CMK (cell line): ENCODE measurements at places on chromosomes 3 and 15.

GRCh38 chr15:77440378-77440999, 19.8 kb downstream of the HMG20A start:
- DNase-seq: no peak

- DNase-seq: no peak
Observed at GRCh38 chr15:79451361-79451999, 19.3 kb downstream of the MINAR1 start.

GRCh38 chr3:87298111-87298718, 21.8 kb upstream of the POU1F1 start:
- DNase-seq: no peak

DNA sequence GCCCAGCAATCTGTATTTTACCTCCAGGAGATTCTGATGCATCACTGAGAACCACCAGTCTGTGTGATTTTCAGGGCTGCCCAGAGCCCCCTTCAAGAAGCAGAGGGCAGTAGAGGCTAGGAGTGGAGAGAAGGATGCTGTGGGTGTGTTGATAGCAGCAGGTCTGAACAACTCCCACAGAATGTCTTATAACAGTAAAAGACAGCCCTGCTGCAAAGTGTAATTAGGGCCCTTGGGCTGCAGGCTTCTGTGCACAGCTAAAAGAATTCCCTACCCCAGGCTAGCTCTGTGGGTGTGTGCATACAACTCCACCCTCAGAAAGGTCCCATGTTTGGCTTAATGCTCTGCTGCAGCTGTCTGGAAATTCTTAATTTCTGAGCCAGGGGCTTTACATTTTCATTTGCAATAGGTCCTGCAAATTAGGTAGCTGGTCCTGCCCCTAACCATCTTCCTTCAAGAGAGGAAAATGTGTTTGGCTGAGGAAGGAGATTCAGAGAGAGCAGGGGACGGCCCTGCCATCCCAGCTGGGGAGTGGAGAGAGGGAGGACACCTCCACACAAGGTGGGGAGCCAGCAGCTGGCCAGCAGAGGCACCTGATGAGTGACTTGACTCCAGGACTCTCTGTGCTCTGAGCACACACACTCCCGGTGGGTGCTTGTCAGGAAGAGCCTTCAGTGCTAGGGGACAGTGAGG, 43.2 kb upstream of the RAB6B start:
- DNase-seq: no peak

DNA sequence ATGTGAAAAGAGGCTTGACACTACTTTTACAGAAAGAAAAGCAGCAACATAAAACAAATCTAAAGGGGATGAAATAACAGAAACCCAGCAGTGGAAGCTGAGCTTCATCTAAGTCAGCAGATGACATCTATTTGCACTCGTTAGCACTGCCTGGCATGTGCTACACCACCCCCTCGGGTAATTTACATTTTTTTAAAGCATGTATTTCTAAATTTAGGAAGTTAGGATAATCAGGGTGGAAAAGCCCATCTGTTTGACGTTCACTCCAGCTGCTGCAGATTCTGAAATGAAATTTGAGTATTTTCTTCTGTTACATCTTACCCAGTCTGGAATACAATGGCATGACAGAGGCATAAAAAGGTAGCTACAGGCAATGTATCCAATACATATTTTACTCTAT, 20.7 kb downstream of the IGSF11 start:
- DNase-seq: no peak

DNA sequence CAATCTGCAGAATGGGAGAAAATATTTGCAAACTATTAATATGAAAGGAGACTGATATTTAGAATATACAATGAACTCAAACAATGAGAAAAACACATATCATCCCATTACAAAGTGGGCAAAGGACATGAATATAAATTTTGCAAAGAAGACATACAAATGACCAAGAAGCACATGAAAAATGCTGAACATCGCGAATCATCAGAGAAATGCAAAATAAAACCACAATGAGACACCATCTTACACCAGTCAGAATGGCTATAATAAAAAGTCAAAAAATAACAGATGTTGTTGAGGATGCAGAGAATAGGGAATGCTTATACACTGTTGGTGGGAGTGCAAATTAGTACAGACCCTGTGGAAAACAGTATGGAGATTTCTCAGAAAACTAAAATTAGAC, 83.6 kb downstream of the RAP2B start:
- no peak for DNase-seq

GRCh38 chr15:48644467-48644826, 1.1 kb downstream of the FBN1 start:
- DNase-seq: no peak

- DNase-seq: no peak
Observed at GRCh38 chr15:56920367-56920627, 1.9 kb downstream of the TCF12 start.

- no peak for DNase-seq
Observed at GRCh38 chr3:106985721-106986120, 391.5 kb upstream of the CCDC54 start.

DNA sequence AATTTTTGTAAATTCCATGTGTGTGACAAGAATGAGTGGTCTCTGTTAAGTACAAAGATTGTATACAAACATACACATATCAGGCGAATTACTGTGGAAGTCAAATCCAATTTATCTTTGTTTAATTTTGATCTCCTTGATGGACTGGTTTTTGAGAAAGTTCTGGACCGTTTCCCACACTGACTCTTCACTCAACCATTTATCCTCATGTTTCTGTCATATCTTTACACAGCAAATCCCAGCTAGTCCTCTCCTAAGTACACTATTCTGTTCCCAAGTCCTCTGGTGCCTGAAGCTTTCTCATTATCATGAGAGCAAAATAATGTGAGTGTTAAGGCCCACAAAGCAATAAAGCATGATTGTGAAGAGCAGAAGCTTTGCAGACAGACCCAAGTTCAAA, 189.9 kb downstream of the WNT5A start:
- no peak for DNase-seq

DNA sequence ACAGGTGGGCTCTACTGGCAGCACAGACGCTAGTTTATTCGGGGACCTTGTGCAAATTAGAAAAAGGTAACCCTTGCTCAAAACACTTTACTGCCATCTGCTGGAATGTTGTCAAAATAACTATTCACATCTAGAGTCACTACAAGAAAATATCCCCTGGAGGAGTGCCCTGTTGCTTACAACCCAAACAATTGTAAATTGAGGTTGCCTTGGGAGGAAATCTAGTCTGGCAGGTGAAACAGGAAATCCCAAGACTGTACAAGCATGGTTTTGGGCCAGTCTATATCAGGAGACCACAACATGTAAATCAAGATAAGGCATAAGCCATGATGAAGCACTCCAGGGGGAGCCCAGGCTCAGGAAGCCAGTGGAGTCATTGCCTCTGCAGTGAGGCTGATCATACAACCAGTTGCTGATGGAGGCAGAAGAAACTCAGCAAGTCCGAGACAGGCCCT, 136.8 kb upstream of the ACP3 start:
- DNase-seq: no peak

DNA sequence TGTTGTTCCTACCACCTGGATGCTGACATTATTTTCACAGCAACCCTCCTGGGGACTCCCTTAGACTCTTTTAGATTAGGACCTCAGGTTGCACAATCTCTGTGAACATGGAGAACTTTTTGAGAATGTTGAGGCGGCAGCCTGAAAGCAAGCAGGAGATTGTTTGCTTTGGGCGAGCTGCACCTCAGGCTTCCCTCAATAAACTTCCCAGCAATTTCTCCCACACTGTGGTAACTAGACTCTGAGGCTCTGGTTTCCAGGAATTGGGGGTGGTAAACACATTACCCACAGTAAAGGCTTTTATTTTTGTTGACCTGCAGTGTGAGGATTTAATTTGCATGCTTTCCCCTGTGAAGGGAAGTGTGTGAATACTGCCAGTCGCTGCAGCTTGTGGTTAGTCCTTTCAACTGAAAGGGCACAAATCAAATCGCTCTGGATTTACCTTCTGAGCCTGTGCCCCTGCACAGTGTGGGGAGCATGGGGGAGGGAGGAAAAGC, 35.2 kb upstream of the SIAH2 start:
- DNase-seq: no peak

- DNase-seq: no peak
Observed at GRCh38 chr3:49343163-49343562, 3.3 kb upstream of the USP4 start.

DNA sequence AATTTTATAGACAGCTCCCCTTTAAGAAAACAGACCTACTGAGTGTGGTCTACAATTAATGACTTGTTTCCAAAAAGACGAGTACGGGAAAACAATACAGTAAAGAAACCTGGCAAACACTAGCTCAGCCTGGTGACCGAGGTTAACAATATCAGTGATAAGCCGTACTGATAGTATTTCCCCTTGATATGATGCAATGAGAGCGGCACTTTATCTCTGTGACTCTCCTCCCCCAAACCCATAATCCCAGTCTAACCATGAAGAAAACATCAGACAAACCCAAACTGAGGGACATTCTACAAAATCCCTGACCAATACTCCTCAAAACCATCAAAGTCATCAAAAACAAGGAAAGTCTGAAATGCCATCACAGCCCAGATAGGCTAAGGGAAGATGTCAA, 8.2 kb downstream of the DENND4A start:
- DNase-seq: no peak

- DNase-seq: no peak
Observed at GRCh38 chr3:70647094-70647493, 334.7 kb upstream of the MDFIC2 start.

- DNase-seq: peak; percentile 72
Observed at GRCh38 chr3:150733373-150733935, 29.5 kb downstream of the SIAH2 start.

GRCh38 chr3:194631696-194632095, 1.5 kb downstream of the TMEM44 start:
- no peak for DNase-seq

- DNase-seq: no peak
Observed at GRCh38 chr3:86748015-86748414, 242.9 kb downstream of the VGLL3 start.

DNA sequence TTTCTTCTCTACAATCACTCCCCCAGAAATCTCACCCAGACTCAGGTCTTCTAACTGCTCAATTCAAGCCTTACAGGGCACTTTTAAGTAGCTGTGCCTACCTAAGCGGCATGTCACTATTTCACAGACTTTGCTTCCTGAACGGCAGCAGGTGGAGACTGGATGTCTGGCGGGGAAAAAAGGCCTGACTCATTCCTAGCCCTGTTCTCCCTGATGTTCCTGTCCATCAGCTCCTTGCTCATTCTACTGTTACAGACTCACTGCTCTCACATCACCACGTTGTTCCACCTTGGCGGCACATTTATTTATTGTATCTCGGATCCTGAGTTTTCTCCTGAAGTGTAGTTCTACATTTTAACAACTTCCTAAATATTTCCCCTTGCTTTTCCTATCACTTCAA, 52.6 kb upstream of the ATP11B start:
- DNase-seq: no peak

DNA sequence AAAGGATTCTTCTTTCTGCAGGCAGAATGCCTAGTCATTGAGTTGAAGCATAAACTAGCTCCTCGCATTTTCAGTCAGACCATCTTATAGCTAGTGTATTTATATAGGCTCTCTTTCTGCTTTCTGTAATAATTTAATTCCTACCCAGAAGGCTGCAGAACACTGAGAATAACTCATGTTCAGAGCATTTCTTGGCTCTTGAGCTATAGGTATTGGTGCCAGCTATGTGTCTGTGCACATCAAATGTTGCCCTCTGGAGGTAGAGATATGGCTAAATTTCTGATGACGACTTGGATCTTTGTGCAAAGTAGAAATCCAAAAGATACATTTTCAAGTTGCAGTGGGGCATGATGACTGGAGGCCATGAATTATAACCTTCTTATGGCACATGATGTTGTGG, 336.2 kb upstream of the TPM1 start:
- DNase-seq: no peak

- DNase-seq: no peak
Observed at GRCh38 chr3:129577366-129577765, 29.1 kb downstream of the PLXND1 start.

- DNase-seq: no peak
Observed at GRCh38 chr3:122984007-122984406, 43.6 kb downstream of the SEMA5B start.

DNA sequence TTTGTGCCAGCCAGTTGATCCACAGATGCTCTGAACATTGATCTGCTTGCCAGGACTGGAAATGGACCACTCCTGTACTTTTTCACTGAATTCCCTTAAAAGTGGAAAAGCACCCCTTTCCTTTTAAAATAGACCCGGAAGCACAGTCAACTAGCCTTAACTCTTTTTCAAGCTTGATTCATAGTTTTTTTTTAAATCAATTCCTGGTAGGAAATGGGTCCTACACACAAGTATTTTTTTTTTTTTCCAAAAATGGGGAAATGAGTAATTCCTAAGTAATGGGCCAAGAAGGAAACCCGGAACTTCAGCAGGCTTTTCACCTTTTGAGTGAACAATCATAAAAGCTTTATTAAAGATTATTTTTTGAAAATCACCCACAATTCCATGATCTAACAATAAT, 234.4 kb upstream of the ADAMTS9 start:
- DNase-seq: no peak

DNA sequence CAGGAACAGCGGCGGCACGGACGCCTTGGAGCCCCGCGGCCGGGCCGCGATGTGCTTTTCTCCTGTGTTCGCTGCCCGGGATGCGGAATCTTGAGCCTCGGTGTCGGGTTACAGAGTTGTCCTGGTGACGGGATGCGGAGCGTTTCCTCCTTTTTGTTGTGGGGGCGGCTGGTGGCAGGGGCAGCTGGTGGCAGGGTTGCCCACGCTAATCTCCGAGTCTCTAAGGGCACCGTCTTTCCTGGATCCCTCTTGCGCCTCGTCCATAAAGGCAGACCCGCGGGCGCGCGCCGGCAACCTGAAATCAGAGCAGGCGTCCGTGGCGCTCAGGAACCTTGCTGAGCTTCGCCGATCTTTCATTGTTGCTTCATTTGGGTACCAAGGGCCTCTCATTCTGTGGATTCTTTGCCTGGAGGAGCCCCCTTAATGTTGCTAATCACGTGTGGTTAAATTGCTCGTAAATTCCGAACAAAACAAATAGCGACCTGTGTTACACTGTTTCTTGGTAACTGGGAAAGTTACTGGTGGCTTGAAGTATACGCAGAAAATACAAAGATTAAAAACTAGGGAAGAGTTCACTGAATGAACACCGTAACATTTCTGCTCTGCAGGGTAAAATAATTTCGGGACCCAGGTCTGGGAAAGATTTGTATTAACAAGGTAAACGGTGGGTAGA, 844 bp upstream of the PFN2 start:
- no peak for DNase-seq

GRCh38 chr3:49519296-49519695, 35.0 kb upstream of the BSN start:
- no peak for DNase-seq

GRCh38 chr3:154901278-154901677, 178.8 kb upstream of the MME start:
- no peak for DNase-seq

DNA sequence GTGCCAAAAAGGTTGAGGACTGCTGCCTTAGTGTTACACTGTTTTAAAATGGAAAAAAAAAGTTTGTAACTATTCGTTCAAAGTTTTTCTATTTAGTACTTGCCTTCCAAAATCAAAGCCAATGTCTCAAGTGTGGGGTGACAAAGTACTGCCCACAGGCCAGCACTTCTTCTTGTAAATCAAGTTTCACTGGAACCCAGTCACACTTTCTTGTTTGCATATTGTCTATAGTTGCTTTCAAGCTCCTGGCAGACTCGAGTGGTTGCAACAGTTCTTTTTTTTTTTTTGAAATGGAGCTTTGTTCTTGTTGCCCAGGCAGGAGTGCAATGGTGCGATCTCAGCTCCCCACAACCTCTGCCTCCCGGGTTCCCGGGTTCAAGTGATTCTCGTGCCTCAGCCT, 75.3 kb upstream of the RPL35A start:
- DNase-seq: no peak
